ENCODE measurements at places on chromosomes 6 and 20. TPM values are rescaled to one million over a fixed set of nuclear protein-coding genes. Genes with fewer than 3 reads are reported as not detected.

The TBX18 gene
- total RNA-seq, result 43.6 TPM

The FAM83C gene
- total RNA-seq, result 0.72 TPM

The KCTD20 gene
- 67.4 TPM for total RNA-seq

The NEURL2 gene
- total RNA-seq, result 1.9 TPM

The OLIG3 gene
- total RNA-seq, result not detected

The NKX2-2 gene
- 1.4 TPM for total RNA-seq

The SLC44A4 gene
- total RNA-seq, result 0.96 TPM

The MOCS3 gene
- 10.4 TPM for total RNA-seq

The HTR1E gene
- total RNA-seq, result 1.9 TPM

The IL17A gene
- 2.4 TPM for total RNA-seq

The HCRTR2 gene
- total RNA-seq, result 1.4 TPM

The ARMC2 gene
- total RNA-seq, result 3.1 TPM

The SLC22A1 gene
- 1.7 TPM for total RNA-seq

The CYP21A2 gene
- total RNA-seq, result not detected

The SYNDIG1 gene
- total RNA-seq, result 6.3 TPM

The SPATA25 gene
- 3.6 TPM for total RNA-seq

Data from umbilical cord (tissue), 2 donors.